ACHN (cell line): ENCODE measurements at places on chromosomes 7 and 10.
A peak's percentile ranks its signal among the peaks of the same experiment; 100 is the strongest.

- no peak for DNase-seq
Observed at GRCh38 chr10:36531621-36532020, 593.8 kb upstream of the ANKRD30A start.

DNA sequence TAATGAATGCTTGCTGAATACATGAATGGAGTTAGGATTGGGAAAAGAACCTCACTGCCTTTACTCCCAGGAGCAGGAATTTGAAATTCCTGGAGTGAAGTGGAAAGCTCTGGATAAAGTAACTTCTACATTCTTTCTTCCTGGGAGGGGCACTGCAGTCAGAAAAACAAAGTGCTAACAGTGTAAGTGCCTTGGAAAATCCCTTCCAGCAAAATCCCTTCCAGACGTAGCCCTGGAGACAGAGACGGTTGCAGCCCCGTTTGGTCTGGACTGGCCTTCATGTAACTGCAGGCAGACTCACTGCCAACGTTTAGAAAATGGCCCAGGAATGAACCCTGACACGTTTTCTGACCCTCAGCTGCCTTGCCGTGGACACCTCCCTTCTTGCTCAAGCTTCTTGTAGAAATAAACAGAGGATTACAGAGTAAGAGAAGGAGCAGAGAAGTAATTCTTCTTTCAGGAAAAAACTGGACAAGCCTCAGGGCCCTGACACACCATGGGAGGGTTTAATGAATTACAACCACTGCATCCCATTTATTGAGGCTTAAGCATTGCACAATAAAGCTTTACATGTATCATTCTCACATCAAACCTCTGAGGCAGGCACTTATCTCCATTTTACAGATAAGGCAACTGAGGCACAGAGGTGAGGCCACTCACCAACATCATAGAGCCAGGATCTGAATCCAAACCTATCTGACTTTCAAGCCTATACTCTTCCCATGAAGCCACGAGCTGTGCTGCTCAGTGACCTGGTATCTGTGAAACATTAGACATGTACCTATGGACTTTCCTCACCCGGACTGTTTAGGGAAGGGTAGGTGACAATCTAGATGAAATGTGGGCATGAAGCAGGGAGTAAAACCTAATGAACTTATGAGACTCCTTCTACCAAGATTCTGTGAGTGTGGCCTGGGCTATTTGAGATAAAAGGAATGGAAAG, 7.8 kb downstream of the ITPRIP start:
- DNase-seq: peak; percentile 43

GRCh38 chr10:123478116-123478515, 188.0 kb upstream of the GPR26 start:
- DNase-seq: no peak

DNA sequence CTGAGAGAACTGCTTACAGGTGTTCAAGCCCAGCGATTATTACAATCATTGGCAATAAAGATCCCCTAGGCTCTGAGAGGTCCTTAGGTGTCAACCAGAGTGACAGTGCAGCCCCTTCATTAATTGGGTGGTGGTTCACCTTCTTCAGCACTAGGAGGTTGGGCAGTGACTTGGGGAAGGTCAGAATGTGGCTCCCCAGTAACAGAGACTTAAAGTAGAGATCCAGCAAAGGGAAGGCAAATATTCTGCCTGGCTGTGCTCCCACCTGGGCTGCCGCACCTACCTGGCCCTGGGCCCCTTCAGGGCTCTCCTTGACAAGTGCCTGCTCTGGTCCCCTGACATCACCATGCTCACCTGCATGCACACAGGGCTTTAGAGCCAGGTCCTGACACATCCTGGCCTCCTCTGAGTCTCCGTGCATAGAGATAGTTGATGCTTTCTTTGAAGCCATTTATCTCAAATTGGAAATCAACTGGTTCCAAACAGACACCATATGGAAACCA, 1.9 kb downstream of the CLRN3 start:
- no peak for DNase-seq

DNA sequence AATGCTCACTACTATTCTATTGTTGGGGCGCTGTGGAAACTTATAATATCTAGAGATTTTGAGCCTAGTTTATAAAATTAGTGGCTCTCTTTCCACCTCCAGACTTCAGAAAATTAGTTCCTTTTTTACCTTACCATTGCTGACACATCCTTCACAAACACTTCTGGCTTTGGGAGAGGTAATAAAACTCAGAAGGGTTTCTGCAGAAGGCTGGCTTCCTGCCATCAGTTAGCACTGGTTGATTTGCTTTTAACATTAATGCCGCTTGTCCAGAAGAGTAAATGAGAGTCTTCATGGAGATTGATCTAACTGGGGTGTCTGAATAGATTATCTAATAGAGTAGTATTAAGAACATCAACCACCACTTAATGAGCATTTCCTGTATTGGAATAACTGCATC, 20.3 kb downstream of the ACSM6 start:
- DNase-seq: no peak

- no peak for DNase-seq
Observed at GRCh38 chr10:132705173-132705572, 80.8 kb downstream of the NKX6-2 start.

DNA sequence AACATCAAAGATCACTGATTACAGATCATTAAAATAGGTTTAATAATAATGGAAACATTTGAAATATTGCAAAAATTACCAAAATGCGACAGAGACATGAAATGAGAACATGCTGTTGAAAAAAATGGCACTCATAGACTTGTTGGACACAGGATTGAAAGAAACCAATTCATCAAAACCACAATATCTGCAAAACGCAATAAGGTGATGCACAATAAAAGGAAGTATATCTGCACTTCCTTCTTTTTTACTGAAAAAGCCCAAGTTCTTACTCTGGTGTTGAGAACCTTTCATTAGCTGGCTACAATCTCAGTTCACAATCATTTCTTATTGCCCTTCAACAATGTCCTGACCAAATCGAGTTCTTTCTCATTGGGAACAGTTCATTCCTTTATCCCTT, 28.7 kb downstream of the TMEM106B start:
- DNase-seq: no peak

DNA sequence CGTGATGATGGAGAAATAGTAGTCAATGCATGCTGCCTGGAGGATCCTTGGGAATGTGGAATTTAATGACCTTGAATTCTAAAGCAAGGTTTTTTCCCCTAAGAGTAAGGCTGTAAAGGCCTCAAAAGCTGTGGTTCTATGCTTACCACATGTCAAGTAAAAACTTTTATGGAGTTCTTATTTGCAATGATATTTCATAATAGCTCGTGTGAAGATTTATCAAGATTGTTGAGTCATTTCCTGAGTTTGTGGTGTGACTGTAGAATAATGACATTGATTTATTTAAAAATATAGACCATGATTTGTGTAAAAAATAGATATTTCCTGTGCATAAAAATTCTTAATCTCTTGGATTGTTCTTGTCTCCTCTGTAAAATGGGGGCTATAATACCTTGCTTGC, 67.5 kb upstream of the SORCS1 start:
- no peak for DNase-seq

GRCh38 chr10:79092292-79092896, 23.6 kb downstream of the ZMIZ1 start:
- DNase-seq: no peak

- DNase-seq: no peak
Observed at GRCh38 chr7:151590071-151590849, 70.6 kb upstream of the RHEB start.

DNA sequence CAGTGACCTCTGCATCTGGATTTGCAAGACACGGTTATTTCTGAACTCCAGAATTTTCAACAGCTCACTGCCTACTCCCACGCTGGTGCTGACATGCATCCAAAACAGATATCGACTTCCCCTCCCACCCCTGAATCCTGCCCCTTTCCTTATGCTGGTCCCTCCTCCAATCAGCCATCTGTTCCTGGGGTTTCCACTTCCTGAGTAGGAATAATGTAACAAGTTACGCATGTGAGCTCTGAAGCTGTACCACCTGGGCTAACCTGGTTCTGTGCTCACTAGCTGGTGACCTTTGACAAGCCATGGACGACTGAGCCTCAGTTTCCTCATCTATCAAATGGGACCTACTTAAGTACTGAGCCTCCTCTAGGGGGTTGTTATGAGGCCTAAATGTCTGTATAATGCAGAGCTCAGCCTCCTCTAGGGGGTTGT, 1.7 kb upstream of the NCAPG2 start:
- DNase-seq: no peak

GRCh38 chr7:21547501-21547900, 4.7 kb downstream of the DNAH11 start:
- DNase-seq: no peak
